Activated CD4-positive, alpha-beta T cell treated with anti-CD3 and anti-CD28 coated beads for 36 hours (primary cell): ENCODE measurements at places on chromosomes 4 and X.

DNA sequence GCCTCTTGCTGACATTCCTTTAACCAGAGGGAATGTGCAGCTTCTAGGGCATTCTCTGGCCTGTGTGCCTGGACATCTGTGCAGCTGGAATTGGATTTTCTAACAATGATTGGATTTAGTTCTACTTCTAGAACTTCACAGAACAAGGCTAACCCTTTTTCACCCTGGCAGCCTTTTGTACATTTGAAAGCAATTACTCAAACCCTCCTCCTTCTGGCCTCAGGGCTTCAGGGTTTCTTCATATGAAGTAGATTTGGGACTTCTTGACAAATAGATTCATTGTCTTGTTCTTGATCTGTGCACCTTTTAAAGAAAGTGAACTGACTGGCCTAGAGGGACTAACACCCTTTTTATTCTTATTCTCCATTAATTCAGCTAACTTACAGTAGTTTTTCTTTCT, 30.1 kb downstream of the SPATA18 start:
- DNase-seq = no peak

- DNase-seq = peak; percentile 53
Observed at GRCh38 chrX:124223524-124223923, 108.9 kb upstream of the TEX13D start.

GRCh38 chr4:128737098-128737513, 72.4 kb upstream of the JADE1 start:
- no peak for DNase-seq

GRCh38 chr4:140857111-140857510, 100.9 kb upstream of the TBC1D9 start:
- no peak for DNase-seq

DNA sequence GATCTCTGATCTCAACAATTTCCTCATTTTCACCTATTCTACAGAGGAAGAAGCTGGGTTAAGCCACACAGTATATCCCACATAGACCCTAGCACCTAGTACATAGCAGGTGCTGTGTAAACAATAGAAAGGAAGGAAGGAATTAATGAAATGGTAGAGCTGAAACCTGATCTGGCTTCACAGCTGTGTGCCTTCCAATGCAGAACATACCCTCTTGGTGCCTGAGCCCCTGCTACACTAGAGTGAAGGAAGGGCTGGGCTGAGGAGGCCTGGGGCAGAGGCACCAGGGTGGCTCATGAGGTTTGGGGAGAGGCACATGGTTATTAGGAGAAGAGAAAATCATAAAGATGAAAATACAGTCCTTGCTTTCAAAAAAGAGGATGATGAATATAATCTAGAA, 21.3 kb downstream of the LRRC66 start:
- DNase-seq = no peak
